ENCODE measurements at places on chromosomes 4 and X. TPM values are rescaled to one million over a fixed set of nuclear protein-coding genes. Genes with fewer than 3 reads are reported as not detected.

GRCh38 chrX:33726281-33727160 lies 405.6 kb downstream of the FAM47A start:
- DNase-seq = peak; percentile 34

- no peak for DNase-seq
Measured at GRCh38 chr4:180557348-180557747, 1685.9 kb upstream of the TENM3 start.

GRCh38 chrX:107396783-107397182 lies 52.7 kb upstream of the FRMPD3 start:
- no peak for DNase-seq

DCLK2 gene
- total RNA-seq = 19.9 TPM
